ENCODE measurements at places on chromosomes 7 and 10.

DNA sequence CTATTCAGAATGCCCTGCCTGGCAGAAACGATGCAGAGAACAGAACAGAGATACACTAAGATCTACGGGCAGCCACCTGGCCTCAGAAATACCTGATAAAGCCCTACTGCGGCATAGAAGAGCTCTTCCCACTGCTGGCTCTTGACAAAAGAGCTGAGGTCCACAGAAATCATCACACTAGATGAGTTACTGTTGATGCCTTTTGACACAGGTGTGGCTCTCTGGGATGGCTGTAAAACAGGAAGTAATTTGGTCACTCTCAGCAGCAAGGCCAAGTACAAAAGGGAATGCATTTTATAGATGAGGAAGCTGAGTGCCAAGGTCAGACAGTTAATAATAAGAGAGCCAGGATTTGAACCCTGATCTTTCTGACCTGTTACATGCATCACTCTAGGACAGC lies 35.0 kb upstream of the ACSL5 start:
- no peak for DNase-seq

- no peak for DNase-seq
Observed at GRCh38 chr7:77923419-77923818, 124.8 kb downstream of the PHTF2 start.

GRCh38 chr7:43678315-43678714 lies 51.0 kb downstream of the COA1 start:
- DNase-seq = no peak

- DNase-seq = no peak
Observed at GRCh38 chr10:74825371-74826141, 844 bp upstream of the KAT6B start.

DNA sequence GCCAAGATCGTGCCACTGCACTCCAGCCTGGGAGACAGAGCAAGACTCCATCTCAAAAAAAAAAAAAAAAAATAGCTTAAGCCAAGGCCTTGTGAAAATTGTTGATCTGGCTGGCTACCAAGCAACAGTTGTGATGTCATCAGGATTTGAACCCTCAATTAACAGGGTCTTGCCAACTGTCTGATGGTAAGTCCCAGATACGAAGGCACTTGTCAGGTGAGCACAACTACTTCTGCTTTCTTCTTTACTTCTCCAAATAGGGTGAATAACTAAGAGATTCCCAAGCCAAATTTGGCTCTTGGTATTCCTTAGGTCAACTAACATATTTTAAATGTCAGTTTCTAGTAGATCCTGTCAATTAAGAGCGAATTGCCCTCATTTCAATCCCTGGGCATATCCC lies 47.4 kb downstream of the ANKRD61 start:
- DNase-seq = no peak

- DNase-seq = no peak
Observed at GRCh38 chr10:132463333-132464255, 66.6 kb downstream of the PWWP2B start.

Measured in GM04504 (cell line).